NCI-H1436 (cell line): ENCODE measurements at places on chromosomes 11 and 22.

- no peak for DNase-seq
Measured at GRCh38 chr11:66886671-66887221, 29.9 kb downstream of the LRFN4 start.

DNA sequence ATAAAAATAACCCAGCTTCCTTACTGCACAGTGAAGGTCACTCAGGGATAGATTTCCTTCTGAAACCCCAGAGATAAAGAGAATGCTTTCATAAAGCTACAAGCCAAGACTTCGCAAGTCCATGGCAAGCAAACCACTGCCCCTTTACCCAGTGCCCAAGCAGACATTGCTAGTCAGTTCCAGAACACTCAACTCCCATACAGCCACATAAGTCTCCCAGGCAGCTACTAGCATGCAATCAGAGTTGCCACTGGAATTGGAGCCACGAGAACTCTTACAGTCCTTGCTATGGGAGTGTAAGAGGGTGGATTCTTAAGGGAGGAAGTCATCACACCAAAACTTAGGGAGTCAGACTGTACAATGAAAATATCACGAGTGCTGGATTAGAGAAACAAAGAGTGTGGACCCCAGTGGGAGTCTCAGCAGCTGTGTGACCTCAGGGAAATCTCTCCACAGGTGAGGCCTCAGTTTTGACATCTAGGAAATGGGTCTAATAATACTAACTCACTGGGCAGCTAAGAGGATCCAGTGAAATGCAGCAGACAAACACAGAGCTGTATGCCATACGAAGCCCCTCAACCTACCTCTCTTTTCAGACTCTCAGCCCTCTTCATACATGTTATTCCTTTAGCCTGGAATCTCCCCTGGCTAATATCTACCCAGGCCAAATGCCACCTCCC is 526.6 kb downstream of the MN1 start:
- no peak for DNase-seq

GRCh38 chr11:22344081-22344480 is 5.9 kb downstream of the SLC17A6 start:
- DNase-seq = no peak

- DNase-seq = no peak
Measured at GRCh38 chr11:13216019-13216710, 61.4 kb upstream of the BMAL1 start.

DNA sequence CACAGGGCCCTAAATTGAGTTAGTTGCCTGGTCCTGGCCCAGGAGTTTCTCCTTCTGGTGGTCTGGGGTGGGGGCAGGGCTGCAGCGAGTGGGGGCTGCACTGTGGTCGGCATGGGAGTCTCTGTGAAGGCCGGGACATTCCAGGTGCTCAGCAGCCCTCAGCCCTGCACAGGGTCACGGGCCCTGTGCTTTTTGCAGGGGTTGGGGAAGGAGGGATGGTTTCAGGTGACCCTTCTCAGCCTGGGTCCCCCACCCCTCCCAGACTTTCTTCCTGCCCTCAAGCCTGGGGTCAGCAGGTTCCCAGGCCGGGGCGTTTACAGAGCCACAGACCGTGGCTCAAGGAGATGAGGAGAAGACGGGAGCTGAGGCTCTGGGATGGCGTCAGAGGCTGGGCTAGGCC is 7.8 kb downstream of the EMID1 start:
- no peak for DNase-seq

- no peak for DNase-seq
Measured at GRCh38 chr11:66688561-66689534, 11.2 kb upstream of the RBM4B start.

DNA sequence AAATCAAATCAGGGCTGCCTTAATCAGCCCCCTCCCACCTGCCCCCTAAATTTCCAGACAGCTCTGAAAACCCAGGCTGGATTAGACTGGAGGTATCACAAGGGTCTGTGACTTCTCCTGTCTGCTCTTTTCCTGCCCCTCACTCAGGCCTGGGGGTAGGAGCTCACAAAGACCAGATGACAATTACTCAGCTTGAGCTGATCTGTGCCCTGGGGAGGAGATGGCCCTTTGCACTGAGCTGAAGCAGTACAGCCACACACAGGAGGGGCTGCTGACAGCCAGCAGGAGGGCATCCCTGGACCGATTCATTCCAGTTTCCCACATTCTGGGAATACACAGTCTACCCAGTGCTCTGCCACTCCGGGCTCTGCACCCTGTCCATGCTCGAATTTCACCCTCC is 4.2 kb downstream of the ABCC8 start:
- no peak for DNase-seq

DNA sequence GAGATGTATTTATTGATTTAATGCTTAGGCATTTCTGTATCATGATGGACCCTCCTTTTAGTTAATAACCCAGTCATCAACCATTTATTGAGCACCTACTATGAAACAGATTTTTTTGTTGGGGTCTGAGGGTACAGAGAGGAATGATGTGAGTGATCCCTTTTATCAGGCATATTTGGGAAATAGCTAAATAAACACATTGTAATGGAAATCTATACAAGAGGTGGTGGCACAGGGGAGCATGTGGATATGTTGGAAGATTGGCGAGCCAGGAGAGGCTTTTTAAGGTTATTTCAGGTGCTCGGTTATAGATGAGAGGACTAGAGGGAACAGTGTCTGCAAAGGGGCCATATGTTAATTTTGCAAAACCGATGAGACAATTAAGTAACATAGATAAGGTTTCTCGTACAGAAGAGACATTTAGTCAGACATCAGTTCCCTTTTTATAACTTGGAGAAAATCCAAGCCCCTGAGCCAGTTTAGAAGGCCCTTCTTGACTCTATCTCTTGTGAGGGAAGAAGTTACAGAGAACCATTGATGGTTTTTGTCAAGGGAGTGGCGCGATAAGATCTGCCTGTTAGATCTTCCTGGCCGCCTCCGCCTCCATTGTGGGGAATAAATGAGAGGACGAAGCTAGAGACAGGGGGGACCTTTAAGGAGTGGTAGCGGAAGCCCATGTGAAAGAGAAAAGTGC is 2.0 kb downstream of the ATXN10 start:
- DNase-seq = no peak

GRCh38 chr11:3030289-3031070 is 26.7 kb downstream of the CARS1 start:
- DNase-seq = no peak

- no peak for DNase-seq
Measured at GRCh38 chr22:41576877-41577276, 12.8 kb downstream of the PMM1 start.

DNA sequence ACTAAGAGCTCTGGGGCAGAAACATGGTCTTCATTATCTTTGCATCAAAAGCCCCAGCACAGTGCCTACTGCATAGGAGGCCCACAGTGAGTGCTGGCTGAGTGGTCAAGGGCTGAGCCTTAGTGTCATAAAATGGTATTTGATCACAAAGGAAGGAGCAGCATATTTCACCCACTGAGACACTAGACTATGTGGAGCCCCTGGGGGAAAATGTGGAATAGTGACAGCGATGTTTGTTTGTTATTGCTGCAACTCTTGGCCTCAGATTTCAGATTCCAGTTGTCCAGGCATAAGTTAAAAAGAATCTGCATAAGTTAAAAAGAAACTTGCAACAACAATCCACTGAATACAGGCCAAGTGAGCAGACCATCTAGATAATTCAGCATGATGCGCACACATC is 7.0 kb downstream of the KIRREL3 start:
- DNase-seq = no peak

DNA sequence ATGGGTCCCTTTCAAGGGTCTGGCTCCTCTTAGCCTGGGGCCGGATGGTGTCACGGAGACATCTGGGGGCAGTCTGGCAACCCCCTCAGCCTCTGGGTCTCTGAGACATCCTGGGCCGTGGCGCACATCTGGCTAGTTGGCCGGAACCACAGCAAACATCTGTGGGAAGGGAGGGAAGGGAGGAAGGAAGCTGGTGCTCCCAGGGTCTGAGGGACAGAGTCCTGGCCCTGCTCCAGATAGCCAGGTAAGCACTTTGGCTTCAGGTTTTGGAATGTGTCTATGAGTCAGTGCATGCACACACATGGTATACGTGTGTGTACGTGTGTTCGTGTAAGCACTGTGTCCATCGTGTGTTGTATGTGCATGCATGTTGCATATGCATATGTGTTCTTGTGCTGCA is 225.1 kb downstream of the MN1 start:
- DNase-seq = no peak

GRCh38 chr11:6630632-6631291 is 11.5 kb upstream of the TPP1 start:
- no peak for DNase-seq

DNA sequence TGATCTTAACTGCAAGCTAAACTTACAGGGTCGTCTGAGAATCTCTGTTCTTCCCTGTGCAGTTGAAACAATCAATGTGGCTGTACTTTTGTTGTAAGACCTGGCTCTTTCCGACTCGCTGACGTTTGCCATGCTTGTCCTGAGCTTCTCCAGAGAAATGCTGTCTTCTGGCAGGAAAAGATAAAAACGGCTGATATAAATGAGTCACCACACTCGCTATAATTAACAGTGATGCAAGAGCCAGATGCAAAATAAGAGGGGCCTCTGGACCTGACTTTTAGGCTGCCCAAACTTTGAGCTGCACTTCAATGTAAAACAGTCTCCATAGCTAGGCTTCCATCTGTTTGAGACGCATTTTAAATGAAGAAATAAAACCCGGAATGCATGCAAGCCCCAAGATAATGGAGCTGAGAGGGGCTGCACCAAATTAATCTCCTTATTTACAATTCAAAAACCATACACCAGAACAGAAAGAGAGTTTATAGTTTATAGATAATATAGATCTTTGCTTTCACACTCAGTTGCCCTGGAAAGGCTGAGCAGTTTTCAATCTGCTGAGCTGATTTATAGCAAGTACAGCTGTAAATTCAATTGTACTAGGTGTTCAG is 48.5 kb downstream of the WT1 start:
- DNase-seq = no peak

- no peak for DNase-seq
Measured at GRCh38 chr11:45141631-45142030, 4.8 kb upstream of the PRDM11 start.

DNA sequence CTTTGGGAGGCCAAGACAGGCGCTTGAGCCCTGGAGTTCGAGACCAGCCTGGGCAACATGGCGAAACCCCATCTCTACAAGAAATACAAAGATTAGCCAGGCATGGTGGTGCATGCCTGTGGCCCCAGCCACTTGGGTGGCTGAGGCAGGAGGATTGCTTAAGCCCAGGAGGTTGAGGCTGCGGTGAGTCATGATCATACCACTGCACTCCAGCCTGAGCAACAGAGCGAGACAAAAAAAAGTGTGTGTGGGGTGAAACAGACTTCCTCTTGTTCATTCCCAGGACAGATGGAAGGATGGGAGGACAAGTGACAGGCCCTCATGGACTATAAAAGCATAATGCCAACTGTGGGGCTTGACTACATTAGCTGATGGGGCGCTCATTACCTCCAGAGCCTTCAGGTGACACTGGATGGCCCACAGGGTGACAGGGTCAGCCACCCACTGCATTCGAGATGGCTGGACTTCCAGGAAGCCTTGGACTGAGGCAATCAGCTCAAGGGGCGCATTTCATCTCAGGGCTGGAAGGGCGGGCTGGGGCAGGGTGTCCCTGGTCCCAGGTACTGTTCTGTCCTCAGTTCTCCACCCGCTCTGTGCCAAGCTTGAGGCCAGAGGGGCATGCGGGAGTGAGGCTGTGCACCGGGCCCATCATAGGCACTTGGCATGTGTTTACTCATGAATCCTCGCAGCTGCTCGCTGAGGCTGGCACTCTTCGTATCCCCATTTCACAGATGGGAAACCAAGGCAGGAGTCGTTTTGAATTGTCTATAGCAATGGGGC is 12.5 kb downstream of the NPTXR start:
- no peak for DNase-seq

GRCh38 chr22:24115247-24116207 is 65.8 kb upstream of the SUSD2 start:
- DNase-seq = no peak

- no peak for DNase-seq
Measured at GRCh38 chr22:49081261-49081666, 746.4 kb downstream of the BRD1 start.

- DNase-seq = no peak
Measured at GRCh38 chr11:128498721-128499245, 88.6 kb downstream of the ETS1 start.
